Activated naive CD8-positive, alpha-beta T cell treated with anti-CD3 and anti-CD28 coated beads for 36 hours (primary cell): ENCODE measurements at places on chromosomes 5 and 9.

DNA sequence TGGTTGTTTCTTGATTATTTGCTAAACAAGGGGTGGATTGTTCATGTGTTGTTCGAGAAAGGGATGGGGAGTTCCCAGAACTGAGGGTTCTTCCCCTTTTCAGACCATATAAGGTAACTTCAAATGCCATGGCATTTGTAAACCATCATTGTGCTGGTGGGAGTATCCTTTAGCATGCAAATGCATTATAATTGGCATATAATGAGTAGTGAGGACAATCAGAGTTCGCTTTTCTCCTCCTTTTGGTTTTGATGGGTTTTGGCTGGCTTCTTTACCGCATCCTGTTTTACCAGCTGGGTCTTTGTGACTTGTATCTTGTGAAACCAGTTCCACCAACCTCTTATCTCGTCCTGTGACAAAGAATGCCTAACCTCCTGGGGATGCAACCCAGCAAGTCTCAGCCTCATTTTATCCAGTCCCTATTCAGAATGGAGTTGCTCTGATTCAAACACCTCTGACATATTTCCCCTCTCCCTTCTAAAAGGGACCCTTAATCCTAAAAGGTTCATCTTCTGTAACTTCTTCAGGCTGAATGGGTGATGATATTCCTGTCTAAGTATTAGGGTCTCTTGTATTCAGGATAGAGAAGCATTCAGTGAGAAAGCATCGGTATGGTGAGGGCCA is 8.7 kb upstream of the FBN2 start:
- H3K27me3 ChIP-seq = no peaks in the 10 kb centered on the region
- H3K27ac ChIP-seq = no peak overlapping the region
- no peaks in the 10 kb centered on the region for H3K36me3 ChIP-seq
- no peaks in the 10 kb centered on the region for H3K4me1 ChIP-seq
- no peak for DNase-seq
- H3K4me3 ChIP-seq = no peak overlapping the region

DNA sequence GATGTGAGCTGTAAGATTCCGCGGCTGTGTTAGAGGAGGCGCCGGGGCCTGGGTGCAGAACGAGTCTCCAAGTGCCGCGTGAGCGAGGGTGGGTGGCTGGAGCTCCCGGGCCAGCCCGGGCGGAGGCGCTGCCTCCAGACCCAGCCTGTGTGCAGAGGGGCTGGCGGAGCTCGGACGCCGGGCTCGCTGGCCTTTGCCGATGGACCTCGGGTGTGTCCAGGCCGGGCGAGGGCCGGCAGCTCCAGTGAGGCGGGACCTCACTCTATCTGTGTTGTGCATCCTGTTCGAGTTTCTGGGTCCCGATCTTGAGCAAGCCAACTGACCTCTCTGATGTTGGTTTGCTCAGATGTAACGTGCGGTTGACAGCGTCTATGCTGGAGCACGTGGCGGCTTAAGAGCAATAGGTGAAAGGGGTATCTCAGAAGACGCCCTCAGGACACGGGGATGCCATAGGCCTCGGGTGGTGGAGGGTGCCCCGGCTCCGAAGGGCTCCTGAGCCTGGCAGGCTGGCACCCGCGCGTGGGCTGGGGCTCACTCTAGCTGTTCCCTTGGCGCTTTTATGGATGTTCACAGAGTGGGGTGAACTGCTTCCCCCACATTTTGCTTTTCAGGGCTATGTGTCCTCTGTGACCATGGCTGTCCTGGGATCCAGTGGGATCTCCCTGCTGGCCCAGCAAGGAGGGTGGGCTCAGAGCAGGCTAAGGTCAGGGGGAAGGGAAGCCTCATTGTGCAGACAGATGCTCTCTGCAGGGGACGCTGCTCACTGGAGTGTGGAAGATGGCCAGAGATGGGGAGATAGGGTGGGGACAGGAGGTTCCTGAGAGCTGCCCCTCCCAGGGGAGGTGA is 69.8 kb downstream of the MRPL36 start:
- H3K36me3 ChIP-seq = no peaks in the 10 kb centered on the region
- DNase-seq = no peak
- no peak overlapping the region for H3K4me3 ChIP-seq
- H3K27me3 ChIP-seq = peaks cover 8% of the 10 kb centered on the region
- peaks cover 4% of the 10 kb centered on the region for H3K4me1 ChIP-seq

GRCh38 chr9:127452691-127453090 is 1.4 kb downstream of the LRSAM1 start:
- H3K36me3 ChIP-seq = peaks cover 48% of the 10 kb centered on the region
- peaks cover 27% of the 10 kb centered on the region for H3K4me1 ChIP-seq
- peaks cover 13% of the 10 kb centered on the region for H3K27me3 ChIP-seq
- H3K4me3 ChIP-seq = peak overlapping the region; percentile 96
- no peak for DNase-seq

GRCh38 chr9:99497641-99498040 is 275.6 kb downstream of the SEC61B start:
- no peaks in the 10 kb centered on the region for H3K4me1 ChIP-seq
- no peak overlapping the region for H3K4me3 ChIP-seq
- H3K36me3 ChIP-seq = no peaks in the 10 kb centered on the region
- peaks cover 16% of the 10 kb centered on the region for H3K27me3 ChIP-seq

DNA sequence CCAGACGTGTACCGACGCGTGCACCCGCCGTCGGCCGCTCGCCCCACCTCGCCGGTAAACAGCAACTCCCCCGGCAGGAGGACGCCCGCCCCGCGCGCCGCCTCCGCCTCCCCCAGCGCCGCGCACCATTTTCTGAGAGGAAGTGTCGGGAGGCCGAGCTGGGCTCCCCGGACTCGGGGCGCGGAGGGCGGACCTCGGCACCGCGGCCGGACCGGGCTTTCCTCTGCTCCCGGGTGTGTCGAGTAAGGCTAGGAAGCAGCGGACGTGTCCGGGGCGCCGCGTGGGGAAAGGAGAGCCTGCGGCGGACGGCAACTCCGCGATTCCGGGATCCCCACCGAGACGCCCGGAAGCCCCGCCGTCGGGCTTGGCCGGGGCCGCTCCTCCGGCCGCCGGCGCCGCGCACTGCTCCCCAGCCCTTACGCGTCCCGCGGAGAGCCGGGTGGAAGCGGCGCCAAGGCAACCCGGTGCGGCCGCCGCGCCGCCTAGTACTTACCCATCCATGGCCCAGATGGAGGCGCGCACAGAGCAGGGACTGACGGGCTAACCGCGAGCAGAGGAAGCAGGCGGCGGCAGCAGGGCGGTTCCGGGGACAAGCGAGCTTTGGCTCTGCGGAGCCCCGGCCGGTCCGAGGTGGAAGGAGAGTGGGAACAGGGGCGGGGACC is at the start of gene PTBP3:
Gene PTBP3, minus strand, starts transcription at position 643 of the 662 bp plus-strand sequence. CDS start 35,754 bp downstream, outside the sequence.
- H3K4me1 ChIP-seq = peaks cover 28% of the 10 kb centered on the region
- H3K27ac ChIP-seq = peak within 1 kb of the TSS; percentile 97
- H3K36me3 ChIP-seq = peaks cover 7% of the 10 kb centered on the region
- peak within 1 kb of the TSS; percentile 96 for H3K4me3 ChIP-seq
- H3K27me3 ChIP-seq = no peaks in the 10 kb centered on the region
- peak; percentile 84 for DNase-seq
